AG04450 (cell line): ENCODE measurements at places on chromosomes 5 and 9.

DNA sequence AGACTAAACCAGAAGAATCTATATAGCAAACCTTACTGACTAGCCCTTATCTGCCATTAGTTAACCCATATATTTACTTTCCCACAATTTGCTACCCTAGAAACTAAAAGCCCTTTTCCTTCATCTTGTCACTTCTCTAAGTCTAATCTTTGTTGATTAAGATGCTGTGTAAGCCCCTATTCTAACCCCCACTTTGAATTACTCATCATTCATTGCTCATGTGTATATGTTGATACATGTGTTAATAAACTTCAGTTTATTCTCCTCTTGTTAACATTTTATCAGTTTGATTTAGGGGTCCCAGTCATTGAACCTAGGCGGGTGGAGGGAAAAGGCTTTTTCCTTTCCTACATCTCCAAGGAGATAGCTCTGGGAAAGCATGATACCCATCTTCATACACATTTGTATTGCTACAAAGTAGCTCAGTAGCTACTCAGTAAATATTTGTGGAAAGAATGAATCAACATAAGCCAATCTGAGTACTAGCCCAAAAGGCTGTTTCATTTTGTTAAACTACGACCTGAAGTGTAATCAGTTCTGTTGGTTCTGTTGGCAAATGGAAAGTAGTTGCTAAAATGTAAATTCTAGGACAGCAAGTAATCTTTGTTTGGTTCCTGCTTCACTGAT, 35.1 kb upstream of the NDFIP1 start:
- DNase-seq = no peak

DNA sequence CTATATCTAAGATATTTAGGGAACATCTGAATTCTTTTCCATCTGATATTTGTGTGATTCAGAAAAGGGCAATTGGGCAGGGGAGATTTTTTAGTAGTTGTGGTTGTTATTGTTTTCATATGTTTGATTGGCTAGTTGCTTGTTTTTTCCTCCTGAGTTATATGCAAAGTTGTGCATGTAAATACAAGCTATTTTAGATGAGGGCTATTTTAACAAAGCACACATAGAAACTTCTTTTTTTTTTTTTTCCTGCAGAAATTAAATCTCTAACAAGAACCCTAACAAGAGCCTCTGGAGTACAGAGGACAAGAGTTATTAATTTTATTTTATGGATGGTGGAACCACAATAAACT, 559.1 kb downstream of the CETN3 start:
- DNase-seq = no peak

- DNase-seq = no peak
Measured at GRCh38 chr5:110109667-110110066, 419.9 kb downstream of the MAN2A1 start.

GRCh38 chr5:2015124-2015848, 132.6 kb upstream of the IRX4 start:
- DNase-seq = no peak

GRCh38 chr5:169694091-169694625, 57.1 kb downstream of the DOCK2 start:
- DNase-seq = no peak

- DNase-seq = no peak
Measured at GRCh38 chr5:140182075-140182711, 7.2 kb downstream of the CYSTM1 start.

GRCh38 chr9:69195668-69196067, 21.6 kb downstream of the TJP2 start:
- DNase-seq = no peak

DNA sequence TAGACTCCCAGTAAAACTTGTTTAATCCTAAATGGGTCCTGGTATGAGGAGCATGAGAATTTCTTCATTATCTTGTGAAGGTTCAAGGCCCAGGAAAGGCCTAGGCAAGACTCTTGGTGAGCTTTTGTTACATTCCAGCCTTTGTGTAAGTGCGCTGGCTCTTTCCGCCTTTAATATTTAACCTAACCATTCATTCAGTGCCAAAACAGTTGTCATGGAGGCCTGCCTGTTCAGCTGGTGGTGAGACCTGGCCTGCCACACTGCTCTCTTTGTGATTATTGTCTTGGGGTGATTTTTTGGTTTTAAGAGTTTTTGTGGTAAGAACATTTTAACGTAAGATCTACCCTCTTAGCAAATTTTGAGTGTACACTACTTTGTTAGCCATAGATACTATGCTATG, 127.5 kb upstream of the WWC1 start:
- DNase-seq = no peak

- DNase-seq = no peak
Measured at GRCh38 chr5:159990506-159990905, 18.4 kb upstream of the TTC1 start.

- DNase-seq = no peak
Measured at GRCh38 chr5:172688349-172689217, 47.5 kb downstream of the NEURL1B start.

- DNase-seq = no peak
Measured at GRCh38 chr9:131255676-131256197, 20.6 kb downstream of the FAM78A start.

GRCh38 chr5:2883771-2884170, 132.3 kb upstream of the IRX2 start:
- DNase-seq = no peak

DNA sequence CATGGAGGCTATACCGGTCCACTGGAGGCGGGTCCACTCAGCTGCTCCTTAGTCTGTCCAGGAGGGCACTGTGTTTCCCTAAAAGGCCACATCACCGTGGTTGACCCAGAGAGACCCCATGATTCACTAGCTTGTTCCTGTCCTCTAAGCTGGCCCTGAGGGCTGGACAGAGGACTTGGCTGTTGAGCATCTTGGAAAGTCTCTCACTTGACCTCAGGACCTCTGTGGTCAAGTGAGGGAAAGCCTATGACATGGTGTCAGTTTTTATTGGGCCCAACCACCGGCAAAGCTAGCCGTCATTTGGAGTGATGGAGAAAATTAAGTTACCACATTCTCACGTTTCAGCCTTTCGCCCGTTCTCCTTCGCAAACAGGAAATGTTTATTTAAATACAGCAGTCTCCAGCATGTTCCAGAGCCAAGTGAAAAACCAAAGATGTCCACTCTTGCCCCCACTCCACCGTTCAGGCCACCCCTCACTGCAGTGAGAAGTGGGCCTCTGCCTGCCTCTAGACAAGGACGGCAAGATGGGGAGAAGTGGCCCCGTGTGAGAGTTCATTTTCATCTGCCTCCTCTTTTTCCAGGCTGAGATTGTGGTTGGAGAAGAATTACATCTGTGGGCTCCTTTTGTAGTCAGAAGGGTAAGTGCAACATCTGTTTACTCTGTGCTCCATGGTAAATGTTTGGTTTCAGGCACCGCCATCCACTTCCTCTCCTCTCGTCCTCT, 4.4 kb downstream of the SLIT3 start:
- DNase-seq = no peak

GRCh38 chr5:8958602-8959001, 587.3 kb downstream of the SEMA5A start:
- no peak for DNase-seq

- DNase-seq = no peak
Measured at GRCh38 chr5:9545136-9545991, 511 bp downstream of the SEMA5A start.

DNA sequence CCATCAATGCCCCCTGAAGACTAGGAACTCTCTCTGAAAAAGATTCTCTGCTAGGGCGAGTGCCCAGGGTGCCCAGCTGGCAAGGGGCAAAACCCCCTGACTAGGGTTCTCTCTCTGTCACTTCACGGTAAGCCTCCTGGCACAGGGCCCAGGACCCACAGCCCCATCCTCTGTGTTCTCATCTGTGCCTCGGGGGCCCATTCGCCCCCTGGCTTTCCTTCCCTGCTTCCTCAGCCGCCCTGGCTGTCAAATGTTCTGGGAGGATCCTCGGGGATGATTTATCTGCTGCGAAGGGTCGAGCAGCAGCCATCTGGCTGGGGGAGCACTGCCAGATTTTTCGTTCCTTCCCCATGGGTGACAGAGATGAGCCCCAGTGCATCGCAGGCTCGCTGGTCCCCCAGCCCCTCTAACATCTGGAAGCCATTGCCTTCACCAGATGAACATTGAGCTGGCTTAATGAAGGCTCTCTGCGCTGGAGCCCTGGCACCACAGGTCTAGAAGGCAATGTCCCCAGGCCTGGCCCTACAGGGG, 24.2 kb downstream of the HMCN2 start:
- DNase-seq = no peak

- DNase-seq = no peak
Measured at GRCh38 chr5:1141834-1142233, 30.0 kb upstream of the SLC12A7 start.

- DNase-seq = no peak
Measured at GRCh38 chr5:68227532-68228160, 12.1 kb downstream of the PIK3R1 start.

DNA sequence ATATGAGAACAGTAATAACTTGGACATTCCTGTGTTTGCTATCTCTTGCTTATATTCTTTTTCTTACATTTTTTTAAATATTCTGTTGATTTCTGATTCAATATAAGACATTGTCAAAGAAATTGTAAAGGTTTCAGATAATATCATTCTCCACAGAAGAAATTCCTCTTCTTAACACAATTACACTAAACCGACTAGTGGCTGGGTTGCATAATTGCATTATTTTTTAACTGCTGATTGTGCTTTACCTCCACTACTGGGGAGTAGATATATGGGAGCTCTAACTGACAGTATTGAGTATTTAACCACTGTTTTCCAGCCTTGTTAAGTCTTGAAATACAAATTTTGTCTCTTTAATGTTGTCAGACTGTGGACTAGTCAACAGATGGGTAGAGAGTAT, 723.8 kb upstream of the EDIL3 start:
- no peak for DNase-seq

- no peak for DNase-seq
Measured at GRCh38 chr9:131024978-131025868, 16.2 kb downstream of the LAMC3 start.

GRCh38 chr9:109317979-109318741, 2.7 kb downstream of the EPB41L4B start:
- no peak for DNase-seq

DNA sequence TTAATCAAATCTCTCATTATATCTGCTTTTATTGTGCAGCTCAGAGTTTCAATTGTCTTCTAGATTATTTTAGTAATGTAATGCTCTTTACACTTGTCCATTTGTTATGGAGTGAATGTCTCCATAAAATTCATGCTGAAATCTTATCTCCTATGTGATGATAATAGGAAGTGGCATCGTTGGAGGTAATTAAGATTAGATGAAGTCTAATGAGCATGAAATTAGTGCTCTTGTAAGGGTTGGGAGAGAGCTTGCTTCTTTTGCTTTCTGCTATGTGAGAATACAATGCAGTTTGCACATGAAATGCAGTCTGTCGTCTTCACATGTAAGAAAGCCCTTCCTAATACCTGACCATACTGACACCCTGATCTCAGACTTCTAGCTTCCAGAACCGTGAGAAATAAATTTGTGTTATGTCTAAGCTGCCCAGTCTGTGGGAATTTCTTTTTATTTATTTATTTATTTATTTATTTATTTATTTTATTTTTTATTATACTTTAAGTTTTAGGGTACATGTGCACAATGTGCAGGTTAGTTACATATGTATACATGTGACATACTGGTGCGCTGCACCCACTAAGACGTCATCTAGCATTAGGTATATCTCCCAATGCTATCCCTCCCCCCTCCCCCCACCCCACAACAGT, 1399.2 kb upstream of the CDH6 start:
- no peak for DNase-seq

GRCh38 chr9:94144394-94144793, 60.1 kb downstream of the PTPDC1 start:
- no peak for DNase-seq

DNA sequence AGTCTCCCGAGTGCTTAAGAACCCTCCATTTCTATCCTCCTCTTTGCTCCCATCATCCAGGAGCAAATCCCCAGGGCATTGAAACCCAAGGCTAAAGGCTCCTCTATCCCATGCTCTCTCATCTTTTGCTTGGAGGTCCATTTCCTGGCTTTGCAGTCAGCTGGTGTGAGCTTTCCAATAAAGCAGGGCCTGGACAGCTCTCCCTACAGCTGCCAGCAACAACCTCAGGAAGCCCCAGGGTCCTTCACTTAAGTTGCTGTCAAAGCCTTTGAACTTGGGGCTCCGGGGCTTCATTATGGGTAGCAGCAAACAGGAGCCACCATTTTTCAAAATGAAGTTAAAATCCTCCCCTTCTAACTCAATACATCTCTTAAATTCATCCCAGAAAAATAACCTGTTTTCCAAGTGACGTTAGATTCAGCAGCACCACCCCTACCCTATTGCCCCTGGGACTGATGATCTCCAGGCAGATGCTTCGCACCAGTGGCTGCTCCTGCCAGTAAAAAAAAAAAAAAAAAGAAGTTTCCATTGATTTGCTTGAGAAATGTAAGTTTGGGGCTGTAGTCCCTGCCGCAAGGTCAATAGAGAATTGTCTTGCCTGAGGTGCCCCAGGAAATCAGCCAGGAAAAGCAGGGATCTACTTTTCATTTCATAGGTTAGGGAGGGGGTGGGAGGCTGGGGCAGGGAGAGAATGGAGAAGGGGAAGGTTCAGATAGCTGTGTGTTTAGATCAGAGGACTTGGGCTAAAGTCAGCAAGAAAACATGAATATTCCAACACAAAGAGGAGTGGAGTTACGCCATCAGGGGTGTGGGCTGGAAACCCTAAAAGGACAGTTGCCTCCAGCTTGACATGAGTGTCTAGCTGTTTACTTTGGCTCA, 83.8 kb upstream of the IL6ST start:
- no peak for DNase-seq

- DNase-seq = no peak
Measured at GRCh38 chr9:18438300-18438925, 35.5 kb upstream of the ADAMTSL1 start.

DNA sequence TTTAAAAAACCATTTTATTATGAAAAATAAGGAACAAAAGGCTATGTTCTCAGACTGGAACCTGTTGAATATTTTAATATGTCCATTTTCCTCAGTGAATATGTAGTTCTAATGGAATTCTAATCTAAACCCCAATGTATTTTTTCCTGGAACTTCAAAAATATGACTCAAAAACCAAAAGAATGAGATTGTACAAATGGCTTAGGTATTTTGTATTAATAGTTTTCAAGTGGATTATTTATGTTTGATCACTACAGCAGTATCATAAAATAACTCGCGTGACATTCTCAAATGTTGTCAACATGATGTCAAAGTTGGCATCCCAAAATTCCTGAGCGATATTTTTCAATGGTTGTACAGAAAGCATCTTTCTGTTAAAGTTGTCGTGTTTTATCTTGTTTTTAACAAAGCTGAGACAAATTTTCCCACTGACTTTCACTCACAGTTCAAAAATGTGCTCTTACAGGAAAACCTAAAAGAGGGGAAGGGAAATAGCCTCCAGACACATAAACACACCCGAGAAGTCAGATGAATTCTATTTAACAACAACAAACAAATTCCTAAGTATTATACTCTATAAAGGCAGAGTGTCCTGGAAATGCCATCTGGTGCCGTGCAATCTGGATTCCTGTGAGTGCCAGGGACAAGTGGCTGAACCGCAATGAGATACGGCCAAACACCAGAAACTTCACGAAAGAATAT, 68.1 kb upstream of the TAS2R1 start:
- no peak for DNase-seq

- DNase-seq = no peak
Measured at GRCh38 chr5:157923765-157924164, 64.8 kb upstream of the CLINT1 start.

DNA sequence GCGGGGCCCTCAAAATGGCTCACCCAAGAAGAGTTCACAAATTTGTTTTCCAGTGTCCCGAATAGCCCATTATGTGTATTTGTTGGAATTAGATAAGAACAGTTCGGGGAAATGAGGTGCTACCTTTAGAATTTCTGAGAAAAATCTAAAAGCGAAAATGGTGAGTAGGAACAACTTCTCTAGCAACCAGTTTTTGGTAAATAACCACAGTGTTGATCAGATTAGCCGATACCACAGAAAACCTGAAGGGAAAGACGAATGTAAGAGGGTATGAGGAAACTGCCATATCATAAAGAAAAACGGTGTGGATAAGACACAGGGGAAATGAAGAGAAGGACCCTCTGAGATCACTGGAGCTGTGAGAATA, 31.0 kb downstream of the ADAM19 start:
- DNase-seq = no peak
